LNCaP clone FGC (cell line): ENCODE measurements at places on chromosomes 6 and 20.

DNA sequence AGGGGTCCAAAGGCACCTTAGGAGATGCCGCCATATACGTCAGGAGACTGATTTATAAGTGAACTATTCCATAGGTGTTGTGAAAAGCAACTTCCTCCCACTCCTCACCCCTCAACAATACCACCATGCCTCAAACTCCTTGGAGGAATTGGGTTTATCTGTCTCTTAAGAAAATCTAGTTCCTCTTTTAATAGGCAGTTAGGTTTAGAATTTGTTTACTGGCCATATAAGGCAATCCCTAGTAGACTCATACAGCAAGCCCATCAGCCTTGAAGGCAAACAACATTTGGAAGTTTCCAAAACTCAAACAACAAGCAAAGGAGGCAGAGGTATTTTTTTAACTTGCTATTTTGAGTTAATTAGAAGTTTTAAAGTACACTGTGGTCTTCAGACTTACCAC is 66.1 kb downstream of the PRND start:
- DNase-seq = no peak

DNA sequence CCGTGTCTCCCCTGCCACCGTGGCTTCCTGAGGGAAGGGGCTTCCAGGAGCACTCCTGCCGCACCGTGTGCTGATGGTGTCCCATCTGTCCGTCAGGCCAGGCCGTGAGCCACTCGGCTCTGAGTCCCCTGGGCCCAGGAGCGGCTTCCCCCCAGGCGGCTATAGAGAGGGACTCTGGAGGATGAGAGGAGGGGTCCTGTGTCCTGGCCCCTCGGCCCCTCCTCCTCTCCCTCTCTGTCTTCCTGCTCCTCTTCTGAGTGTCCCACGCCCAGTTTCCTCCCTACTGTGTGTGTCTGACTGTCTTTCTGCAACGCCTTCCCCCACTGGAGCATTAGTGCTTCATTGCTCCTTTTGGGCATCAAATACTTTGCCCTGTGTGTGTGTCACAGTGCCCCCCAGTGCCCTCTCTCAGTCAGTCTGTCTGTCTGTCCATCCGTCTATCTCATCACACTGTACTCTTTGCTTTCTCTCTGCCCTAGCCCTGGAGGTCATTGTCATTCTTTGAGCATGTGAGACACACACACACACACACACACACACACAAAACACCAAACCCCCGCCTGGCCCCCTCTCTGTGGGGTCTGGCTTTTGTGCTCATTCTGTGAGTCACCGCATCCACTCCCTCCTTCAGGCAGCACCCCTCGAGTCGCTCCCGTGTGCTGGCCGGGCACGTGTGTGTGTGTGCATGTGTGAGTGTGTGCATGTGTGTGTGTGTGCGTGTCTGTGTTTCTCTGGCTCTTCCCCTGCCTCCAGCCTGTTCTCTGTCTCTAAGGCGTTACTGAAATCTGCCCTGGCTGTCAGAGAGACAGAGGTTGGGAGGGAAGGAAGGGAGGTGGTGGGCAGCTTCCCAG is 71.9 kb downstream of the SRC start:
- DNase-seq = no peak

DNA sequence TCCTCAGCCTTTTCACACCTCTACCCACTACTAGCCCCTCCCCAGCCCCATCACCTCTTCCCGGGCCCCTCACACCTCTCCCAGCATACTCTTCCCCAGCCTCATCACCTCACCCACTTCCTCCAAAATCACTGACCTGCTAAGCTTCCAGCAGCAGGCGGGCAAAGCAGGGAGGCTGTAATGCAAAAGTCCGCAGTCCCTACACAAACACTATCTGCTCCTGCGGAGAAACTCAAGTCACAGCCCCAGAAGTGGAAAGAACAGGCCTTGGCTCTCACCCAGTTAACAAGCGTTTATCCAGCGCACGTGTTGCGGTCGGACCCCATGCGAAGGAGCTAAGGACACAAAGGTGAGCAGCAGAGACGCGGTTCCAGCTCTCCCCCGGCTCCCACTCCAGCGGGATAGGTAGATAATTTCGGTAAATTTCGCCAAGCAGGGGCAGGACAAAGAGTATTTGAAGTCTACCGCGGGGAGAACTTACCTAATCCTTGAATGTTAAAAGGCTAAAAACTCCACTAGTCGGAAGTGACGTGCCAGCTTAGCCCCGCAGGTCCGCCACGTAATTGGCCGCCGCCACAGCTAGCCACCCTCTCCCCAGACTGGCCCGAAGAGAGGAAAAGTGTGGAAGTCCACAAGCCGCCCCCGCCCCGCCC is 728 bp upstream of the TRIM39 start:
- DNase-seq = no peak

DNA sequence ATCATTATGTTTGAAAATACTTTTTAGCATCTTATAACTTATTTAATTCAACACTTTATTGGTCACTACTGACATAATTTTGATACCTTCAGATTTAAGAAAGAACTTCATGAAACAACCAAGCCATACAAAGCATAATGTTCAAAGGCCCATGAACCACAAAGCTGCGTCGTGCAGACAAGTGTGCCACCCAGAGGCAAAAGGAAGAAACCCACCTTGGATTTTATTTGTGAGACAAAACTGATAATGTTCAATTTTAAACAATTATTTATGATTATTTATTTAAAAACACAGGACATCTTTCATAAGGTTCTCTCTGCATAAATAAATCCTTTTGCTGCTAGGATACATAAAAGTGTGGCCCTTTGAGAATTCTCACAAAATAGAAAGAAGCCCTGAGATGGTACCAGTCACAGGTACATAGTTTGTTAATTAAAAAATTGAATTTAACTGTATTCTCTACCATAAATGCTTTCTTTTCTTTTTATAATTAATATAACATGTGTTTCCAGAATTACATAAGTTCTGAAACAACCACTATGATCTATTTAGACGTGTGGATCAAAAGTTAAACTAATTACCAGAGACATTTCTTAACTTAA is 143.7 kb downstream of the RALGAPA2 start:
- no peak for DNase-seq

- DNase-seq = no peak
Observed at GRCh38 chr6:42104095-42104803, 38.2 kb downstream of the C6orf132 start.

- no peak for DNase-seq
Observed at GRCh38 chr6:6856538-6857523, 250.9 kb upstream of the RREB1 start.

GRCh38 chr6:43361269-43361668 is 8.2 kb downstream of the ZNF318 start:
- no peak for DNase-seq

DNA sequence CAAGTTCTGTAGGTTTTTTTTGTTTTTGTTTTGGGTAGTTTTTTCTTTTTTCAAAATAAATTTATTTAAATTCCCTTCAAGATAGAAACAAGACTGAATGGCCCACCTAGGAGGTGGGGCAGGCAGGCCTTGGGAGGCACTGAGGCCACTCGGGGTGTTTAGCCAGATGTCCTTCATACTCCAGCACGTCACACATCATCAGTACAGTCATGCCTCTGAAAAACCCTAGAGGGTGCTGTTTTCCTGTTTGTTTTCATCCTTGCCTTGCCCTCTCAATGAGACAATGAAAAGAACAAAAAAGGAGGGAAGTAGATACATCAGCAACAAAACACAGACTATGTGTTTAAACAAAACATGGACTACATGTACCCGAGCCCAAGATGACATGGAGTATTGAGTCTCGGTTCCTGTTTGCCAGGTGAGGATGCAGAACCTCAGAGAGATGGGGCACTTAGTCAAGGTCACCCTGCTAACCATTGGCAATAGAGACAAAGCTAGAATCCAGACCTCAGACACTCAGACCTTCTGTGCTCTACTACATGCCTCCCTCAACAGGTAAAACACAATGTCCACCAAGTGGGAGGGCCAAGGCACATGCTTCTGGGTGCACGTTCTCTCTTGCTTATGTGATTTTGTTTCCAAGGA is 26.8 kb upstream of the CLIC5 start:
- DNase-seq = peak; percentile 36

DNA sequence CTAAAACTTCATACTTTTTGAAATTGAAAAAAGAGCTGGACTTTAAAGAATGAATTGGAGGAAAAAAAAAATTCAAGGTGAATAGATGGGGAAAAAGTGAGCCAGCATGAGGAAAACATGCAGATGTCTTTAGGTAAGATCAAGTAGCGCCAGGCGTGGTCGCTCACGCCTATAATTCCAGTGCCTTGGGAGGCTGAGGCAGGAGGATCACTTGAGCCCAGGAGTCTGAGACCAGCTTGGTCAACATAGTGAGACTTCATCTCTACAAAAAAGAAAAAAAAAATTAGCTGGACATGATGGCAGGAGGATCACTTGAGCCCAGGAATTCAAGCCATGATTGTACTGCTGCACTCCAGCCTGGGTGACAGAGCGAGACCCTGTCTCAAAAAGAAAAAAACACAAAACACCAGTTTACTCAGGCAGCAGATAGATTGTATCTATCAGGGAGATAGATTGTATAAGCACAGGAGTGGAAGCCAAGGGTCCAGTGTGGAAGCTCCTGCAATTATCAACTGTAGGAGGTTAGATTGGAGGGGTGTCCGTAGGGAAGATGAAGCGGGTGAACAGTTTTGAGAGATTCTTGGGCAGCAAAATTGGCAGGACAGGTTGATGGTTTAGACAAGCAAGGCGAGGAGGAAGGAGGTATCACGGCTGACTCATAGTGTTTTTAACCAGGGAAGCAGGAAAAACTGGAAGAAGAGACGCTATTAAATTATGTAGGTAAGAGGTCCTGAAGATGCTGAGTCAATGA is 97.6 kb upstream of the ZNF217 start:
- DNase-seq = peak; percentile 57

DNA sequence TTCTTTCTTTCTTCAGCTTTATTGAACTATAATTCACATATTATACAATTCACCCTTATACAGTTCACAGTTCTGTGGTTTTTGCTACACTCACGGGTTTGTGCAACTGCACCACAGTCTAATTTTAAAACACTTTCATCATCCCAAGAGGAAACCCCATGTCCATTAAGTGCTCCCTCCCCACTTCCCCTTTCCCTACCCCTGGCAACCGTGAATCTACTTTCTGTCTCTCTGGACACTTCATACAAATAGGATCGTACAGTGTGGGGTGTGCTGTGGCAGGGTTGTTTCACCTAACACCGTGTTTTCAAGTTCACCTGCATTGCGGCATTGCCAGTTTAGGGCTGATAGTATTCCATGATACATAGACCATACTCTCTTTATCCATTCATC is 118.8 kb downstream of the PHACTR3 start:
- DNase-seq = no peak

DNA sequence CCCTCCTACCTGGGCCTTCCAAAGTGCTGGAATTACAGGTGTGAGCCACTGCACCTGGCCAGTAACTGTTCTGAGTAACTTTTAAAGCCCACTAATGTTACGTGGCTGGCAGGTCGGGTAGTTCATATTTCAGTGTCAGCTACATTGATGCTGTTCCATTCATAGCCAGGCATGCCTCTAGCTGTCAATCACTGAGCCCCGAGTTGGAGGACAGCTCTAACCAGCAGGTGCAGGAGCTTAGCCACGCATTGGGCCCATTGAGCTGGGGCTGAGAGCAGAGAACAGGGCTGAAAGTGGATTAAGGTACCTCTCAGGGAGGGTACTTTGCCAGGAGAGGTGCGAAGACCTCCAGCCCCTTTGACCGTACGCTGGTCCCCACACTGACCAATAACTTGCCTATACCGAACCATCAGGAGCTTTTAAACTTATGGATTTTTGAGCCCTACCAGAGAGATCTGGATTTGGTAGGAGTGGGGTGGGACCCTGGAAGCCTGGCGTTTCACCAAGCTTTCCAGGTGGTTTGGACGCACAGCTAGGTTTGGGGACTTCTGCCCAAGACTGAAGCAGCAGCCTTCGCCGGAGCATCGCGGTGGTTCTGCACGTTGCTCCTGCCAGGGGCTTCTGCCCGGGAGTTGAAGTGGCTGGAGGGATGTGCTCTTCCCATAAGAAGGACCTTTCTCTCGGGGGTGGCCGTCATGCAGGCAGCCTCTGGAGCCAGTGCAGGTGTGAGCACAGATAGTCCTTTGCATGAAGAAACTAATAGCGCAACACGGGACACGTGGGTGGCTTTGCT is 82.6 kb downstream of the SERAC1 start:
- DNase-seq = no peak

- DNase-seq = no peak
Observed at GRCh38 chr6:15530411-15530810, 132.4 kb downstream of the DTNBP1 start.

- DNase-seq = peak; percentile 94
Observed at GRCh38 chr6:9467741-9468140, 947.1 kb downstream of the TFAP2A start.

GRCh38 chr6:106184629-106185028 is 98.5 kb downstream of the PRDM1 start:
- no peak for DNase-seq

GRCh38 chr6:23246896-23247295 is 677.5 kb downstream of the HDGFL1 start:
- DNase-seq = no peak

DNA sequence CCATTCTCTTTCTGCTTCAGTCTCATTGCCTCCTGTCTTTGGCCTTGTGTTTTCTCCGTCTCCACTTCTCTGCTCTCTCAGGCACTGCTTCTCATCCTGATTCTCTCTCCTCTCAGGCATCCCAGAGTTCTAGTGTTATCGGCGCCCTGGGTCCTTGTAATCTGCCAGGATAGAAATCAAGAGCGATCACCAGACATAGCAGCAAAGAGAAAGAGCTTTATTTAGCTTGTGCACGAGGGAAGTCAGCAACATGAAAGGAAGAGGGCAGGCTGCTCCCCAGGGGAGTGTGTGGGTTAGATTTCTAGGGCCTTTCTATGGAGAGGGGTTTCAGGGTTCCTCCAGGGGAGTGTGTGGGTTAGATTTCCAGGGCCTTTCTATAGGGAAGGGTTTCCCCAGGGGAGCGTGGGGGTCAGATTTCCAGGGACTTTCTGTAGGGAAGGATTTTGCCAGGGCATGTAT is 32.5 kb downstream of the SUN5 start:
- DNase-seq = no peak

DNA sequence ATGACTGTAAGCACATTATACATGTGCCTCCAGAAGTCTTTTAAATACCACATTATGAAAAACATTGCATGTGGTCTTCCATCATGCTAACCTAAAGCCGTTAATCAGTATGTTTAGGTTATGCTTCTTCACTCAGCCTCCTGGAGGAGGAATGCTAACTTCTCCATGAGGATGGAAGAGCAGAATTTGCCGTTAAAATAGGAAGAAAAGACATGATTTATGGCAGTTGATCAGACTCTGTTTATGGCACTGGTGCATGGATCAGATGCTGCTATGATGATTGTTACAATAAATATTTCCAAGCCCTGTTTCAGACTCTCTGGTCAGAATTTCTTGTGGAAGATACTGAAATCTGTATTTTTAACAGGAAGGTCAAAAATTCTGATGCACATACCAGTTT is 31.7 kb downstream of the MAP3K4 start:
- no peak for DNase-seq

GRCh38 chr20:22106308-22106938 is 401.0 kb downstream of the PAX1 start:
- peak; percentile 70 for DNase-seq

DNA sequence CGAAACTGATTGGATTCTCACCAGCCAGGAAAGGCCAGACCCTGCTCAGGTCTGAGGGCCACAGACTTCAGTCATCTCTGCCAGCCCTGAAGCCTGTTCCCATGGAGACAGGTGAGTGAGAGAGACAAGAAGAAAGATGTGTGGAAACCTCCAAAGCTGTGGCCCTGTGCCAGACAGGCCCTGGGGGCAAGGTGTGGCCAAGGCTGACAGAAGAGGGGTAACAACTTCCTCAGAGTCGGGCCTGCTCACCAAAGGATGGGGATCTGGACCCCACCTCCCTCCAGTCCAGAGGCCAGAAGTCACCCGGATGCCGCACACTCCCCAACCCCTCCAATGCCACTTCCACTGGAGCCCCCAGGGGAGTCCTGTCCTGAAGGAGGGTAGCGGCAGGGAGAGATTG is 73.6 kb downstream of the MDGA1 start:
- no peak for DNase-seq
